ENCODE measurements at places on chromosomes 6 and 20.

GRCh38 chr6:14068623-14069022 lies 48.9 kb upstream of the CD83 start:
- no peak for DNase-seq

- DNase-seq, result no peak
These were observed 135.5 kb downstream of the CENPW start for GRCh38 chr6:126475449-126475848.

DNA sequence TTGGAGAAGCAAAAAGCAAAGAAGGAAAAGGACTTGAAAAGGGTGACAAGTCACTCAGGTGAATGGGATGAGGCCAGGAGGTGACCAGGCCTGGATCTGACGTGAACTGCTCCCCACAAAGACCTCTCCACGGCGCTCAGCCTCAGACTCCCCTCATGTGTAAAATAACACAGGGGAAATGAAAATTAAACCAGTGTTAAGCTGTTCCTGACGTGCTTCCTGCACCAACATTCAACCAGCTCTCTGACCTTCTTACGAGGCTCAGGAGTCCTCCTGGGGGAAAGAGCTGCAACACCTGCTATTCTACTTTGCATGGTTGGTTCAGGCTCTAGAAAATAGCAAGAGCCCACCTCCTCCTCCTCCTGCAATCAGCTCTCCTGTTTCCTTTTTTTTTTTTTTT lies 256.7 kb downstream of the ATXN1 start:
- no peak for DNase-seq

GRCh38 chr6:56314683-56315523 lies 67.5 kb upstream of the COL21A1 start:
- peak; percentile 59 for DNase-seq

DNA sequence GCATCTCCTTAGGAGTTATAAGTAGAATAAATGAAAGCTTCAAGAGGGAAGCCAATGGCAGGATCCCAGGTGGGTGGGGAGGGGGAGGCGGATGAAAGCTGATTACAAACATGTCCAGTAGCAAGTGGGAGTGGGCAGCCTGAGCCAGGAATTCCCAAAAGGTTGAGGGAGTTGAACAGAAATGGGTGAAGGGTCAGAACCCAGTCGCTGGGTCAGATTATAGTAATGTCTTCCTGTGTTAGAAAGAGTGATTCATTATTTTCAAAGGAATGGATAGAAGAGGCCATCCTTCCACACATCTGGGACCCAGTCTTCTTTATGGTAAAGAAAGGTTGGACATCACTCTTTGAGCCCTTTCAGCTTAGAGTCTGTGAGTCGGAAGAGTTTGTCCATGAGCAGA lies 41.0 kb upstream of the FAM50B start:
- DNase-seq, result no peak

GRCh38 chr6:31762878-31763618 lies 592 bp downstream of the SAPCD1 start:
- no peak for DNase-seq

DNA sequence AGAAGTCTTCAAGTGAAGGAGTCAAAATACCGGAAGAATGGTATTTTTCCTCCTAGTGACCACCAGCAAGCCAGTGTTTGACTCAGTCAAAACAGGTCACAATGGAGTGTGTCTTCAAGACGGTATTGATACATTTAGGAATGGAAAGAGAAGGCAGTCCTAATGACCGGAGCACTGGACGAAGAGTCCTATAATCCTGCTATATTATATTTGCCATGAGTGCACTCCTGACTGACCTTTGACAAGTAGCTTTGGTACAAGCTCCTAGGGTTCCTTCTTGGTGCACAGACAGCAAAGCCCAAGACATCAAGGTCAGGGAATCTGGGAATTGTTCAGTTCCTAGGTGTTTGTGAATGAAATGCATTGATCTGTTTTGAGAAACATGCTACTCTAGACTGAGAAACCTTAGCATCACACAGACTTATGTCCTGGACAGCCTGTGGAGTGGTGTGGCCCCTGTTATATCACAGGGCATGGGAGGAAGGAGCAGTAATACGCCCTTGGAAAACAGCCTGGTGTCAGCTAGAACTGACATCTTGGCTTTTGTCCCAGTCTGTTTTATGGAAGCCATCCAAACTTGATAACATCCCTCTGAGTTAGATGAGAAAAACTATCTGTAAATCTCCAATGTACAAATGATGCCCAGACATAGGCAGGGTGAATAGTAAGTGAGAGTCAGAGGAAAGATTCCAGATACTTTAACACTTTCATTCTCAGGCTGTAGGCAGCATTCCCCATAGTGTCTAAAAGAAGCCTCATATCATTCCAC lies 18.5 kb downstream of the NOX3 start:
- no peak for DNase-seq

GRCh38 chr6:112906726-112907125 lies 559.6 kb downstream of the RFPL4B start:
- DNase-seq, result no peak

DNA sequence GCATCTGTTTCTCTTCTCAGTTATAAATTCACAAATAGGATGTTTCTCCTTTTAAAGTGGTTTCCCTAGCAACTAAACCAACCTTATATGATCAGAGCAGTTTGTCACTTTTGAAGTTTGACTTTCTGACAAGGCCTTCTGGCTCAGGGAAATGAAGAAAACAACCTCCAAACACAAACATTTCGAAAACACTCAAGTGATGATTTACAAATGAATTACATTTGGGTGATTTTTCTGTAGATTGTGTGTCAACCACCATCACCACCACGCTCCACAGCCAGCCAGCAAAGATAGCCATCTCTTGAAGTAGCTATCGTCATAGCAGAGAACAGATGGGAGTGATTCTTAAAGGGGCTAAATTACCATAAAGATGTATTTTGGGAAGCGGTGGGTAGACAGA lies 16.5 kb upstream of the MLIP start:
- no peak for DNase-seq

Data from D341Med (cell line).